ENCODE measurements at places on chromosomes 3 and 15.

DNA sequence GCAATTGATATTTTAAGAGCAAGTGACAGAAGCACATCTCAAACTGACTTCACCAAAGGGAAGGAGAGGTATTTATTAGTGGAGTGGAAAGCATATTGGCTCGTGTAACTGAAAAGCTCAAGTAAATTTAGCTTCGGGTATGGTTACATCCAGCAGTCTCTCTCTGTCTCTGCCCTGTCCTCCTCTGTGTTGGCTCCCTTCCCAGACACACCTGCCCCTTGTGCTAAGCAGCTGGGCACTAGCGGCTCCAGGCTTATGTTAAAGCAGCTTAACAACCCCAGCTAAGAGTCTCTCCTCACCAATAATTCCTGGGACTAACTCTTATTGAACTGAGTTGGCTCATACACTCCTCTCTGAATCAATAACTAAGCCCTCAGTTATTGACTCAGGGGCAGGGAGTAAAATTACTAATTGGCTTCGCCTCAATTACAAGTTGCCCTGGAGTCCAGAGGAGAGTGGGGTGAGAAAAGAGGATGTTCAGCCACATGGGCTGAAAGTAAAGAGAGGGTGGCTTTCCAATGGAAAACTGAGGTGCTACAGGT is 12.8 kb upstream of the SH3BP5 start:
- no peak for DNase-seq

GRCh38 chr15:98734466-98735199 is 86.3 kb downstream of the IGF1R start:
- DNase-seq: no peak

- no peak for DNase-seq
These were observed 221.4 kb downstream of the CADPS start for GRCh38 chr3:62653796-62654195.

GRCh38 chr3:134260987-134261386 is 10.3 kb upstream of the RYK start:
- DNase-seq: no peak

- no peak for DNase-seq
These were observed 2.6 kb upstream of the PLOD2 start for GRCh38 chr3:146163584-146163983.

GRCh38 chr3:183823963-183824362 is 1.4 kb downstream of the MAP6D1 start:
- DNase-seq: no peak

- DNase-seq: no peak
These were observed 149.8 kb downstream of the APBA2 start for GRCh38 chr15:29035336-29036285.

DNA sequence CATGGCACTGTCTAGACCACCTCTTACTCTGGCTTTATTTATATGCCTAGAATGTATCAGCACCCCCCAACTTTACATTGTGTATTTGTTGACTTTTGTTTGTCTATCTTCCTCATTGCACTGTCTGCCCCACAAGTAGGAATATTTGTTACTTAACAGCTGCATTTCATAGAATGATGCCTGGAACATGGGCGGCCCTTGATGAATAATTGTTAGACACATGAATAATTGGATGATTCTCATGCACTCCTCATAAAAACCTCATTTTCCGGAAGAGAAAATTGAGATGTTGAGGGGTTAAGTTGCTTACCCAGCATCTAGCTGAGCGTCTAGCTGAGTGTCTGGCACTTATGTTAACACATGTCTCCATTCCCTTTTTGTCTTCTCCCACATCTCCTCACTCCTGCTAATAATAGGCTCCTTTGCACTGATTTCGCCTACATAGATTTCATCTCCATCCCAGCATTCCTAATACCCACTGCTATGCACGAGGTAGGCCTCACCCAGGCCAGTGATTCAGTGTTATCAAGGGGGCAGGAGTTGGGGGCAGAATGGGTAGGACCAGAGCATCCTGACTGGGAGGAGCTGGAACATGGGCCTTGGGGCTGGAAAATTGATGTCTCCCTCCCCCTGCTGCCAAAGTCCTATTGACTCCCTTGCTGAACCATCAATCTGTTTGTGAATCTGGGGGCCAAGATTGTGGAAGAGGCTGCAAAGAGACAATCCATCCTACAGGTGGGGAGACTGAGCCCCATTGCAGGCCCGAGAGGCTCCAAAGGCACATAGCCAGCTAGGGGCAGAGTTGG is 7.8 kb upstream of the WNT7A start:
- no peak for DNase-seq

DNA sequence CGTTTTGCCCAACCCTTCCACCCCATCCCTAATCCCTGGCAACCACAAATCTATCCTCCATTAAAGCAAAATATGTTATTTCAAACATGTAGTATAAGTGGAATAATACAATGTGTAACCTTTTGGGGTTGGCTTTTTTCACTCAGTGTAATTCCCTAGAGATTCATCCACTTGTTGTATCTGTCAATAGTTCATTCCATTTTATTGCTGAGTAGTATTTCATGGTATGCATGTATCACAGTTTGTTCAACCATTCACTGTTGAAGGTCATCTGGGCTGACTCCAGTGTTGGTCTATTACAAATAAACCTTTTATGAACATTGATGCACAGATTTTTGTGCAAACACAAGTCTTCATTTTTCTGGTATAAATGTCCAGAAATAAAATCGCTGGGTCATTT is 38.8 kb downstream of the BSN start:
- DNase-seq: no peak

DNA sequence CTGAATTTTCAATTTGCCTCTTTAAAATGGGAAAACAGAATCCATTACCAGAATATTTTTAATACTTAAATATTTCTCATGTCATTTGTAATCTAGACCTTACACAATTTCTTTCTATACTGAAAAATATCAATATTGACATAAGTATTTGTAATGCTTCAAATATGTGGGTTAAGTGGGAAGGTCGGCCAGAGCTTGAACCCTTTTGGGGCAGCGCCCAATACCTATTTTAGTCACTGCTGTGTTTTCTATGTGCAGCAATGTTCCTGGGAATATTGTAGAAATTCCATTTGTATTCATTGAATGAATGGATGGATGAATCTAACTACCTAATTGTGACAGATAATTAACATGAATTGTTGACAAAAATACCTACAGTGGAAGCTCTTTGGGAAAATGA is 459.7 kb upstream of the ZNF717 start:
- no peak for DNase-seq

GRCh38 chr15:70753101-70753829 is 10.1 kb downstream of the UACA start:
- no peak for DNase-seq

GRCh38 chr3:184765730-184766074 is 46.3 kb upstream of the VPS8 start:
- DNase-seq: no peak

DNA sequence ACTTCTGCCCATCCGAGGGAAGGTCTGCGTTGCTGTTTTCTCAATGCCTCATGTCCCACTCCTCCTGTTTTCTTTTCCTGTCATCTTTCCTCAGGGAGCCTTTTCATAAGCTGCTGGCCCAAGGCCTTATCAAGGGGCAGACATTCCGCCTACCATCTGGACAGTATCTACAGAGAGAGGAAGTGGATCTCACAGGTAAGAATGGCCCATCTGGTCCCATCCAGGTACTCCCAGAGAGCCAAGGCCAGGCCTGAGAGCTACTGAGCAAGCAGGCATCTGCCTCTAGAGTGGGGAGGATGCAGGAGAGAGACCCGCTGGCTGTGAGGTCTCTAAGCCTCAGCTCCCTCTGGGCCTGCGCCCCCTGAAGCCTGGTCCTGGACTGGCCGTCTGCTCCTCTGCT is 81.5 kb upstream of the LIMD1 start:
- DNase-seq: no peak

DNA sequence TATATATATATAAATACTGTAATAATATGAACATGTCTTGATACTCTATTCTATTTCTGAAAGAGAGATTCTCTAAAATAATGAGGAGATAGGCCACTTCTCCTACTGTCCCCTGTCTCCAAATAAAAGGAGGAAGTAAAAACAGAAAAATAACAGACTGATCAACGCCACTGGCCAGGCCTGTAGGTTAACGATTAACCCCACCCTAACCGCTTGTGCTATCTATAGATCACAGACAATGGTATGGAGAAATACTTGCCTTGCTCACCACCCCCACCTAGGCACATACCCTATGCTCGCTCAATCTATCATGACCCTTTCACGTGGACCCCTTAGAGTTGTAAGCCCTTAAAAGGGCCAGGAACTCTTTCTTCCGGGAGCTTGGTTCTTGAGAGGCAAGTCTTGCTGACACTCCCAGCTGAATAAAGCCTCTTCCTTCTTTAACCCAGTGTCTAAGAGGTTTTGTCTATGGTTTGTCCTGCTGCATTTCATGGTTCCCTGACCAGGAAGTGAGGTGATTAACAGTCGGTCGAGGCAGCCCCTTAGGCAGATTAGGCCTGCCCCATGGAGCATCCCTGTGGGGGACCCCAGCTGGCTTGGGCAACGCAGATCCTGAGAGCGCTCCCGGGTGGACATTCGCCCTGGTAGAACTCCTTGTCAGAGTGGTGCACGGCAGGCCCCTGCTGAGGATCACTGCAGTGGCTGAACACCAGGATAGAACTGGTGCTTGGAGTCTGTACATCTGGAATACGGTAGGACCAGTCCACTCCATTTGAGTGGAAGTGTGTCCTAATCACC is 521.8 kb upstream of the CNTN3 start:
- DNase-seq: no peak

GRCh38 chr15:85649372-85649771 is 145.4 kb downstream of the KLHL25 start:
- DNase-seq: peak; percentile 62

- DNase-seq: no peak
These were observed 70.7 kb downstream of the SLC12A8 start for GRCh38 chr3:125141596-125142419.

DNA sequence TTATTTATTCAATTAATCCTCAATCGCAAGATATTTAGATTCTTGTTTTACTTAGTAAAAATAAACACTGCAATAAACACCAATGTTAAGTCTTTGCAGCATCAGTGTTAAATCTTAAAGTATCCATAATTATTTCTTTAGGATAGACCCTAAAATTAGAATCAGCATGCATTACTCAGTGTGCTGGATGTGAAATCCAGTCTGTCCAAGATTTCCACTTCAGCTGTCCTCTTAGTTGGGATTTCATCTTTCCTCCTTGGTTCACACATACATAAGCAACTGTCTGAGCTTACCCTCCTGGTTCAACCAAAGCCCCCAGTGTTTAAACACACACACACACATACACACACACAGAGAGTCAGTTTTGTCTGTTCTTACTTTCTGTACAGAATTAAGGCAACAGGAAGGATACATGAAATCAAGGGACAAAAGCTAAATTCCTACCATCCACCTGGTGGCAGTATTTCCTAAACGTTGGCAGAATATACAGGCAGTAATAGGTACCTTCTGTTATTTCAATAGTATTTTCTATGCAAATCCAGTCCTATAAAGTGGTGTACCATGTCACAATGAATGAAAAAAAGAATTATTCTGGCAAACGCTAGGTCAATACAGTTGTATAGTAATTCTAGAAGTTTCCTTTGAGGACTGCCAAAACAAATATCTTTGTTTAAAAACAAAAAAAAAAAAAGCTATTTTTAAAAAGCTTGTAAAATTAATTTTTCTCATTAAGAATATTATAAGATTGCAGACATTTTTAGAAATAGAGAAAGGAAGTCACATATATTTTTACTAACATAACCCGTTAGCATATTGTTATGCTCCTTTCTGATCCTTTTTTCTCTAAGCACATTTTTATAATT is 27.3 kb upstream of the DMXL2 start:
- DNase-seq: peak; percentile 45

DNA sequence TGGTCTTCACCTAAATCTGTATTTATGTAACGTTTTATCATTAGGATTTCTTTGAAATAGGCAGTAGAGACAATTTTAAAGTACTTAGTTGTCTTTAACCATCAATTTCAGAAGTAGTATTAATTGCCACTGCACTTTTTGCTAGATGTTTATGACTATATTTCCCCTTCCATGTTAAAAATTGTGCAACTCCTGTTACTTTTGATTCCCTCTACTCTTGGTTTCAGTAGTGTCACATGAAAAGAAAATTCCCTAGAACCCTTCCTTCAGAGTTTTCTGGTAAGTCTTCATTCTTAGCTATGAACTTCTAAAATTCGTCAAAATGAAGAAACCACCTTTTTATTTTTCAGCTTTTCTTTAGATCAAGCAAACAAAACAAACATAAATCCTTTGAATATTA is 7.1 kb downstream of the PIAS1 start:
- DNase-seq: no peak

DNA sequence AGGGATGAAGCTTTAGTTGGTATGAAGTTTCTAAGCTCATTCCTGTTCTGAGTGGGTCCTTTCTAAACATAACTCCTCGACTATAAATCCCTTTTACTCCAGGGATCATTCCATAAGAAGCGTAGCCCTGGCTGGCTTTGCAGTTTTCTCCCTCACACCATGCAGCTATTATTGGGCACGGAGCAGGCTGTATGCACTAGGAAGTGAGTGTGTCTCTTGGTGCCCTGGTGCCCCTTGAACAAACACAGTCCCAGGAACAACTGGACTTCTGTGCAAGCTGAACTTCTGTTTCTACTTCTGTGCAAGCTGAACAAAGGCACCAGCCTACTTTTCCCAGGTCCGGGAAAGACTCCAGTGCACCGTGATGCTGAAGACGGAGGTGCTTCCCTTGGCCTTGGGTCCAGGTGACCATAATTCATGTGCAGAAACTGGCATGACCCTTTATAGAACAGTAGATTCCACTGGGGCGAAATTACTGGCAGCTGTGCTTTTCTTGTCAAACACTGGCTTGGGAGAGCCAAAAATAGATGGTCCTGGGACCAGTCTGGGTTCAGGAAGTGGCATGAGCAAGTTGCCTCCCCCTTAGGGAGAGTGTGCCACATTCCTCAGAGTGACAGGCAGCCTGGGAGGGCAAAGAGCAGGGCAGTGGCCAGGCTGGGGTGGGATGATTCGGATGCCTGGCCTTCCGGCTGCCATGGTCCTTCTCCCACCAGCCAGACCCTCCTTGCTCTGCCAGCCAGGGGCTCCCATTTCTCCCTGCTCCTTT is 127.2 kb downstream of the SLCO3A1 start:
- no peak for DNase-seq

GRCh38 chr3:105359098-105359762 is 7.5 kb upstream of the ALCAM start:
- no peak for DNase-seq

- no peak for DNase-seq
These were observed 69.4 kb downstream of the BFSP2 start for GRCh38 chr3:133469140-133469731.
